Thoracic aorta (tissue), 2 donors: ENCODE measurements at places on chromosomes 12 and 14.

- no peak for DNase-seq
Measured at GRCh38 chr12:66637699-66638301, 41.1 kb downstream of the GRIP1 start.

GRCh38 chr14:93019367-93019843 lies 96.3 kb downstream of the ITPK1 start:
- no peak for DNase-seq

DNA sequence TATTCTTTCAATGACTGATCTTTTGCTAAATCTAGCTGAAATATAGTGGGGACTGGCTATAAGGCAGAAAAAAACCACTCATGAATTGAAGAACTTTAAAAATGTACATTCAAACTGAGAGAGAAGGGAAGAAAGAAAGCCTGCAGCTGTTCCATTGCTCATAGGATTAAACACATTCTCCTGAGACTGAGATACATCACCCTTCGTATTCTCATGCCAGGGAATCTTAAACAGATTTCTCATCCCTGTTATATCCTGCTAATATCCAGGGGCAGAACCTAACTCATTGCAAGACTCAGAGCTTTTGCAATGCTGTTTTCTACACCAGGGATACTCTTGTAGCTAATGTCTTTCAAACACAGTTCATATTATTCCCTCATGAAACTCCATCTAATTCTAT lies 67.2 kb upstream of the ACSS3 start:
- no peak for DNase-seq

- no peak for DNase-seq
Measured at GRCh38 chr14:104930526-104931303, 6.0 kb downstream of the PLD4 start.

- DNase-seq: no peak
Measured at GRCh38 chr14:85590784-85591183, 60.8 kb downstream of the FLRT2 start.

DNA sequence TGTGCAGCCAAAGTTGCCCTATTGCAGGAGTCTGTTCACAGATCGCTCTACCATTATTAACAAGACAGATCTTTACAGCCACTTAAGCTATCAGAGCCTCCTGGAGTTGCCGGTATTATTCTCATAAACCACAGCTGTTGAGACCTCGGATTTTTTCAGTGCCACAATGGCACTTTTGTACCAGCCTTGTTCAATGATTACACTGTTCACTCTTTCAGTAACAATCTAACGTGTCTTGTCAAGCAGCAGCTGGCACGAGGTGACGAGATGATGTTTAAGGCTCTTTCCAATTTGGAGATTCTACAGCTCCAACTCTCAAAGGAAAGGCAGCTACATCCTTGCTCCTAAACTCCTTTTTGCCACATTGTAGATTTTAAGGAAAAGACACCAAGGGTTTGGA lies 30.7 kb downstream of the LRIG3 start:
- DNase-seq: no peak

GRCh38 chr12:65308601-65309071 lies 30.2 kb downstream of the MSRB3 start:
- DNase-seq: no peak

DNA sequence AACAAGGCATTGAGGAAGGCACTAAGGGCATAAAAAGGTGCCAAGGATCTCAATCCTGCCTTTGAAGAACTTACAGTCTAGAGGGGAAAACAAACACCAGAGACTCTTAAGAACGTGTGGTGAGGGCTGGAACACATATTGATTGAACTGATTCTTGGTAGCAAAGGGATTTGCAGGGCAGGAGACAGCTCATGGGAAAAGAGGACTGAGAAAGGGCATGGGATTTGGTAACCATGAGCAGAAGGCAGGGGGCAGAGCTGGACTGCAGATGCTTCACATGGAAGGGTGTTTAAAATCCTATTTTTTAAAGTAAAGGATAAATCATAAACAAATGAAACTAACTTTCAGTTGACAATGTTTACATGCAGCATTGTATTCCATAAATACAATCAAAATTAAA lies 203.1 kb downstream of the ITPR2 start:
- DNase-seq: no peak
